ENCODE measurements at places on chromosomes 5 and 9.

DNA sequence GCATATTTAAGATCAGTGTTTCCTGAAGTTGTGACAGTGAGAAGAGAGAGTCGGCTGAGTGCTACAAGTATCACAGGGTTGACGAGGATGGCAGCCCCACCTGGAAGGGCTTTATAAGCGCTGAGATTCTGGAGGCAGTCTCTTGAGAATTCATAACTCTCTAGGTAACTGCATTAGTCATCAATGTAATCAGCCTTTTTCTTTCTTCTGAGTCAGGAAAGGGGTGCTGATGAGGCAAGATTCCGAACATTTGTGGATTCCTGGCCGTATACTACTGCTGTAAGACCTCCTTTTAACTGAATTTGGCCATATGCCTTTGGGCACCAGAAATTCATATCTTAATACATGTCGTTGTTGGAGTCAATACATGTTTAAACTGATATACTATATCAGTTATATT lies 6.6 kb upstream of the RNF20 start:
- no peak for DNase-seq

GRCh38 chr5:75450069-75450468 lies 61.4 kb downstream of the CERT1 start:
- no peak for DNase-seq

GRCh38 chr9:106615118-106615889 lies 247.7 kb upstream of the ZNF462 start:
- DNase-seq: no peak

DNA sequence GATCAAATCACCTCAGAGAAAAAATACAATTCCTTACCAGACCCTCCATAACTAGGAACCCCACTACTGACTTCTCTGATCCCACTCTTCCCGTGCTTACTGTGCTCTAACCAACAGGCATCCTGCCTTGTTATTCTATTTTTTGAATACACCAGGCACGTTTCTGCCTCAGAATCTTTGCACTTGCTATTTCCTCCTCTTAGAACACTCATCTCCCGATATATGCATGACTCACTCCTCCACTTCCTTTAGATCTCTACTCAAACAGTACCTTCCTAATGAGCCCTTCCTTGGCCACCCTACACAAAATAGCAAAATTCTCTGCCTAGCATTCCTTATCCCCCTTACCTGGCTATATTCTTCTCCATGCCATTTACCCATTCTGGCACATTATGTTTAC lies 43.9 kb downstream of the MAPKAP1 start:
- no peak for DNase-seq

GRCh38 chr5:129021744-129022143 lies 56.5 kb downstream of the SLC27A6 start:
- DNase-seq: no peak

DNA sequence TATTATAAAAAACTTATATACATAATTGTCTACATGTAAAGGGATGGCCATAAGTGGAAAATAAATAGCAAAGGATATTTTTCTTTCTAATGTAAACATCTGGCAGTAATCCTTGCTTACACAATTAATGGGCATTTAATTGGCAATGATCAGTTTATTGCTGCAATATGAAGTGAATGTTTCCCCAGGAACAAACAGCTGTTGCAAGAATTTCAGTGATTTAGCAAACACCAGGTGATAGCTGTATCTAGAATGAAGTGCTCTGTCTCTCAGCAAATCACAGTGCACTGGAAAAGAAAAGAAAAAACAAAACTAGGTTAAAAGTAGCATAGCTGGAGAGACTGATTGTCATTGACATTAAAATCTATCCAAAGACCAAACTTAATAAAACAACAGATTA lies 594.5 kb upstream of the ARRDC3 start:
- no peak for DNase-seq

Measured in activated CD4-positive, alpha-beta T cell treated with anti-CD3 and anti-CD28 coated beads, Interleukin-2, amount 10 ng/mL, durations not matched to agents 7 days and 5 days (primary cell).